ENCODE measurements at places on chromosomes 6 and 20.

DNA sequence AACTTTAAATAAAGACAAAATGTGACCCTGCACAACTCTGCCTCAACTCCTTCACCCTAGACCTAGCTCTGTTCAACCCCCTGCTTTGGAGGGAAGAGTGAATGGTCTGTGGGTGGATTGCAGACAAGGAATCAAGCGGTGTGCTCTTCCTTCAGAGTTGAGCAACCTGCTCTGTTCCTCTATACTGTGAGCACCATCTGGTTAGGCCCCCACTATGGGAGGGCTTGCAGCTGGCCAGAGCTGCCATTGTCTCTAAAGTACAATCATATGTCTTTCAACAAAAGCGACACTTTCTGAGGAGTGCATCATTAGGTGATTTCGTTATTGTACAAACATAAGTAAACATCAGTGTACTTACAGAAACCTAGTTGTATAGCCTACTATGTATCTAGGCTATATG is 406.1 kb upstream of the MARCKS start:
- DNase-seq, result no peak

- no peak for DNase-seq
These were observed 29.6 kb downstream of the DSE start for GRCh38 chr6:116400328-116400727.

DNA sequence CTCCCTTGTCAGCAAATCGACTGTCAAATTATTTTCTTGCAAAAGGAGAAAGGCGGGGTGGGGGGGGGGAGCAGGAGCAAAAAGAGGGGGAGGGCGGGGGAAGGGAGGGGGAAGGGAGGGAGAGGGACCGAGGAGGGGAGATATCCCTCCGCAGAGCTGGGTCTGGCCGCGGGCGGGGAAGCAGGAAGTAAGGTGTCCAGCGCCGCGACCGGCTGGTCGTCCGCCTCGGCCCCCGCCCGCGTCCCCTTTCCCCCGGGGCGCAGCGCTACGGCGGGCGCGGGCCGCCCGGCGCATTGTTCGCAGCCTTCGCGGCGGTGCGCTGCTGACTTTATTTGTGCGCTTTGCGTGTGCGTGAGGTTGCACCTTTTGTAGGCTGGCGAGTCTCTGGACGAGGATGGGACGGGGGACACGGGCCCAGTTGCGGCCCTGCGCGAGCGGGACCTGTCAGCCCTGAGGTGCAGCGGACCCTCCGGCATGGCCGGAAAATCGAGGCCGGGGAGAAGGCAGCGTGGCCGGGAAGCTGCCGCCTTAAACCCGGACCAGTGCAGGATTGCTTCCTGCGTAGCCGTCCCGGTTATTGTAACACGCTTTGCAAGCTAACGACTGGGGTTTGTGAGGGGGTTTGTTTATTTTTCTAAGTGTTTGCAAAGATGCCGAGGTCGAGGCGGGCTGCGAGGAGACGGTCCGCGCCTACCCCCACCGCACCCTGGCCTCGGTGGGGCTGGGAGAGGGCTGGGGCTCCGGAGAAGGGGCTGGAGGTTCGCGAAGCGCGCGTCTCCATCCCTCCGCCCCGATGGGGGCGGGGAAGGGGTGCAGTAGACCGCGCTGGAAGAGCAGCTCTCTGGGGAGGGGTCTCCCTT is 675 bp upstream of the TRERF1 start:
- peak; percentile 83 for DNase-seq

DNA sequence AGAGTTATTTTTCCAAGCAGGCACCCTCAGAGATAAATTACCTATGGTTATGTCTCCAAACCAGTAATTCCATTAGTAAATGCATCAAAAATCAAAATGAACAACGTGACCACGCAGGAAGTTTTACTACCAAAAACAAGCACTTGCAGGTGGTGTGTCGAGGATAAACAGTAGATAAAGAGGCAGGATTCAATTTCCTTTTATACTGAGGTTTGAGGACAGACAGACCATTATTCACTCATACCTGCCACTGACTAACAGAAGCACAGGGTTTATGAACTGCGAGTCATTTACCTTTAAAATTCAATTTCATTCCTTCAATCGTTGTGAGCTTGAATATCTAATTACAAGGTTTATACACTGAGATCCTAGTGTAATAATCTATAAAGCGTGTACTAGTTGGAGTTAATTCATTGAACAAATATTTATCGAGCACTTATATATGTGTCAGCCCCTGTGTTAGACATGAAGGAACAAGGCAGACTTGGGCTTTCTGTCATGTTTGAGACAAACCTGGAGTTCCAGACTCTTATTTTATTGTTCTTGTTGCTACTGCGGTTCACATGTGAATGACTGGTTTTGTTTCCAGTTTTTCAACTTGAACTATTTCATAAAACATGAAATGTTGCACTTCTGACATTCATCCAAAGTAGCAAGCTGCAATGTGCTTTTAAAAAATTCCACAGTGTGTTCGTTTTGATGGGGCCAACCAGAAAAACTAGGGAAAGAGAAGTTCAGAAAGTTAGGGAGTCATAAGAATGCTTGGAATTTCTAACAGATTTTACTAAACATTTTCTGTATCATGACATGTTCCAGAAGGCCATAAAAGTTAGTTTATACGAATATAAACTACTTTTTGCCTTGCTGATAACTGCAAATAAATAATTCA is 205.6 kb downstream of the UST start:
- no peak for DNase-seq

GRCh38 chr6:160261991-160262680 is 3.5 kb upstream of the SLC22A2 start:
- DNase-seq, result no peak

- no peak for DNase-seq
These were observed 84.8 kb downstream of the TRMT11 start for GRCh38 chr6:126071000-126071647.

DNA sequence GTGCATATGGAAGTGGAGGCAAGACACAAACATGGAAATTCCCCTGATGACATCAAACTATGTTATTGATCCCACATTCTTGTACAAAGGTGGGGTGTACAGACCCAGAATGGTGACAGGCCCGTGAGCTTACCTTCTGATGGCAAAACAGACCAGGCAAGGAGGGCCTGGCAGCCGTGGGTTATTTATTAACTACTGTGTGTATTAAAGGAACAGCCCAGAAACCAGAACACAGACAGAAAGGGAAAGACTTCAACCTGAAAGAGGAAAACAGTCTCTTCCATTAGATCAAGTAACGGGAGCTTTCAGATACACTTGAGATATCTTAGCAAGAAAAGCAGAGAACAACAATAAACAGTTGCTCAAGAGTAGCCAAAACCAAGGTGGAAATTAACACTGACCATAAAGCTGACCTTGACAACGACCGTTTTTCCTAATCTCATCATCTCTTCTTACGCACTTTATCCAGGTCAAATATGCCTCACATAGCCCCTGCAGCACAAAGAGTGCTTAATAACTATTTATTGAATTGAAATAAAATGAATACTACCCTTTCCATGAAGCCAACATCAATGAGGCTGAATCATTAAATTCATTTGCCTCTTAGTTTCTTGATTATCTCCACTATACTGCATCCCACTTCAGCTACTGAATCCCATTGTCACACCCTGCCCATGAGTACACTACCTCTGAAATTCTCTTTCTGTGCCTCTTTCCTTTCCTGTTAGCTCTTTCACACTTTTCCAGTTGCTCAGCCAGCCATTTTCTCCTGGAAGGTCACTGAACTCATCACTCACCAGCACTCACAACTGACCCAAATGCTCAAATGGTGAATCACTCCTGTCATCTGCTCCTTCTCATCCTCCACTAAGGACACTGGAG is 67.4 kb downstream of the MOXD1 start:
- DNase-seq, result no peak

DNA sequence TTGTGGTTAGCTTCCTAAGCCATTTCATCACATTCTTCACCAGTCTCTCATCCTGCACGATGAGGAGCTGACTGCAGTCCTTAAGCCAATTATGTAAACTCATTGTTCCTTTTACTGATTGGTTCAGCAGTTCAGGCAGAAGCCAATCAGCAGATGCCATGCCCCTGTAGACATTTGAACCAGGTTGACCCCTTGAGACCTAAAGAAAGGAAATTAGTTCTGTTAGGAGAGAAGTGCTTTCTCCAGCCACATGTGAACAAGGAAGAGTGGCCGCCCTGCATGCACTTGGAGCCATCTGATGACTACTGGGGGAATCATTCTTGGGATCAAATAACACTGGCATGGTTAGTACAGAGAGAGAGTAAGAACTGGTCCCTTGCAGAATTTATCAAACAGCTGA is 535.2 kb upstream of the ID4 start:
- DNase-seq, result no peak

GRCh38 chr6:36099869-36100483 is 30.3 kb upstream of the MAPK13 start:
- no peak for DNase-seq

DNA sequence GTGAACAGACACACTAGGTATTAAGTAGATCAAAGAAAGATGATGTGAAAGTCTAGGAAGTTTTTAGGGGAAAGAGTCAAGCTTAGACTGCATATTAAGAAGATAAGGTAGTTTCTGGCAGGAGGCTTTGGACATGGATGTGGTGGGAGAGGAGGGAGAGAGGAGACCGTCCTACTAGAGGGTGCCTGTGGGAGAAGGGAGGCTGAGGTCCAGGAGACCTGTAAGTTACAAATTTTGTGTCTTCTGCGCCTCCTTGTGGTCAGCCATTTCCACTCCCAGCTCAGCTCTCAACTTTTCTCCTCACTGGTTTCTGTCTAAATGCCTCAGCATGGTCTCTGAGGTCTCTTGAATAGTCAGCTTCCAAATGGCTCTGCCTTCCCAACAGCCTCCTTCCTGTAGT is 193.5 kb downstream of the UNC5CL start:
- no peak for DNase-seq

- no peak for DNase-seq
These were observed 209.8 kb upstream of the GJE1 start for GRCh38 chr6:141922898-141923297.

- no peak for DNase-seq
These were observed 326.7 kb upstream of the JARID2 start for GRCh38 chr6:14919038-14919670.

DNA sequence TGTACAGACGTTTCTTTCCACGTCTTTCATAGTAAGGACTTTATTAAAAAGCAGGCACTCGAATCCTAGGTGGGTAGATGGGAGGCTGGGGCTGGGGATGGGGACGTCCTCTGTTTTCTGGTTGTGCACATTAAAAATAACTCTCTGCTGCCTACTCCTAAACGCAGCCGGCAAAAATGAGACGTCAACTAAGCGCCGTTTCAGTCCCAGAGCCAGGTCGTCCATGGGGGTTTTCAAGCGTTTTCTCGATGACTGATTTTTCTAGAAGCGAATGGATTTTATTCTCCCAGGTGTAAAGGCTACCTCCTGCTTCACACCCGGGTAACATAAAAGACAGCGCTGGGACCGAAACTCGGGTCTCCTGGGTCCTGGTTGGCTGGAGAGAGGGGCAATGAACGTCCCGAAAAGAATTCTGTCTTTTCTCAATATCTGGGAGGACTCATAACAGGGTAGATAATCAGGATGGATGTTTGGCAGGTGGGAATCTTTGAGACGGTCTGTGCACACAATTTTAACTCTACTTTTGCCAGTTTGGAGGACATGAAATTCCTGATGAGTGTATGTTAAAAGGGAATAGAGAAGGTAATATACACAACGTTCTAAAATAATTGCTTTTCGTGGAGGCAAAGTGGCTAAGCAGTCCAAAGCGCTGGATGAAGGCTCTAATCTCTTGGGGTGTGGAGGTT is 25.2 kb downstream of the GPX6 start:
- no peak for DNase-seq

Data from left lung (tissue), 14 donors.